ENCODE measurements at places on chromosomes 1 and 21.
A peak's percentile ranks its signal among the peaks of the same experiment; 100 is the strongest.

DNA sequence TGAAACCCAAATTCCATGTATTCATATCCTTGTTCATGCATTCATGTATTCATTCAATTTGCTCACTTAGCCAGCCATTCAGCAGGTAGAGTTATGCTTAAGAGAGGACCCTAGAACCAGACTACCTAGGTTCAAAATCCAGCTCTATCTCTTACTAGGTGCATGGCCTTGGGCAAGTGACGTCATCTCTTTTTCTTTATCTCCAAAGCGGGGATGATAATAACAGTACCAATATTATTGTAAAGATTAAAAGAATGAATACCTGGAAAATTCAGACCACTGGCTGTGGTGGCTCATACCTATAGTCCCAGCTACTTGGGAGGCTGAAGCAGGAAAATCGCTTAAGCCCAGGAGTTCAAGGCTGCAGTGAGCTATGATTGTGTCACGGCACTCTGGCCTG, 33.9 kb upstream of the CLIC4 start:
- DNase-seq, result no peak

GRCh38 chr1:154546264-154547063, 12.0 kb downstream of the UBE2Q1 start:
- DNase-seq, result peak; percentile 77

GRCh38 chr1:201461645-201462441, 7.1 kb downstream of the PHLDA3 start:
- DNase-seq, result no peak

- DNase-seq, result no peak
Measured at GRCh38 chr1:25743164-25744139, 56.5 kb upstream of the SELENON start.

GRCh38 chr1:91499904-91500755, 521 bp upstream of the CDC7 start:
- no peak for DNase-seq

DNA sequence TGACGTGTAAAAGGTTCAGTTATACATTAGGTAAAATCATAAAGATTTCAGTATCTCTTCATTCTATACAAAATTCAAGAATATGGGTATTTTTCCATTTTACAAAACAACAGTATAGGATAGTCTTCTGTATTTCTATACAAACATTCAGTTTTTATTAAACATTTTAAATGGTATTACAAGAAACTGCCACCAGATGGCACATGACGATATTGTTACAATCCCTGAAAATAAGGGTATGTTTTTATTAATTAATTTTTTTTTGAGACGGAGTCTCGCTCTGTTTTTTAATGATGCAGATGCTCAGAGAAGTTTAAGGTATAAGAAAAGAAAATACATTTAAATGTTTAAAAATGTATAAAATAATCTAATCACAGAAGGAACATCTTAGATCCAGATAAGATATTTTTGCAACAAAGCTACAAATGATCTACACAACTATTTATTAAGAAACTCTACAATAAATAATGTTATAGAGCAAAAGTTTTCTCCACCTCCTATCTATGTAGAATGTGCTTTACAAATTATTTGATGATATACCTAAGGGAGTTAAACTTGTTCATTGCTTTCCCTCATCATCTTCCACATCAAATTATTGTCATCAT, 23.5 kb upstream of the RSBN1 start:
- no peak for DNase-seq

DNA sequence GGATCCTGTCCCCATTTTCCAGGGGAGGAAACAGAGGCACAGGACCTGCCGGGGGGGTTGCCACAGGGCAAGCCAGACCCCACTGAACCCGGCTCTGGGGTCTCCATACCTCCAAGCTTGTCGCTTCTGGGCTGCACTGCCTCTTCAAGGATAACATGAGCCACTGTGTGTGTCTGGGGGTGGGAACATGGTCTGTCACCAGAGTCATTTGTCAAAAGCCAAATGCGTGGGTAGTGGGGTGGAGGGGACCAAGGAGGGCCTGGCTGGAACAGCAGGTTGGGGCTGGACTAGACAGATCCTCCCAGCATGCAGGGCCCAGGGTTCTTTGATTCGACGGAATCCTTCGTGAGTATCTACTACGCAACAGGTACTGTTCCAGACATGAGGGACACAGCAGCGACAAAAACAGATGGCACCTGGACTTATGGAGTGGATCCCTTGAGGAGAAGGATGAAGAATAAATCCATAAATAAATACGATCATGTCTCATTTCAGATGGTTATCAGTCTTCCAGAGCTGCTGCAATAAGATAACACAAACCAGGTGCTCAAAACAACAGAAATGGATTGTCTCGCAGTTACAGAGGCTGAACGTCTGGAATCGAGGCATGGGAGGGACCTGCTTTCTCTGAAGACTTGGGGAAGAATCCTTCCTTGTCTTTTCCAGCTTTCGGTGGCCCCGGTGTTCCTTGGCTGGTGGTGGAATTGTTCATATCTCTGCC, 28.7 kb downstream of the C1QB start:
- DNase-seq, result no peak

DNA sequence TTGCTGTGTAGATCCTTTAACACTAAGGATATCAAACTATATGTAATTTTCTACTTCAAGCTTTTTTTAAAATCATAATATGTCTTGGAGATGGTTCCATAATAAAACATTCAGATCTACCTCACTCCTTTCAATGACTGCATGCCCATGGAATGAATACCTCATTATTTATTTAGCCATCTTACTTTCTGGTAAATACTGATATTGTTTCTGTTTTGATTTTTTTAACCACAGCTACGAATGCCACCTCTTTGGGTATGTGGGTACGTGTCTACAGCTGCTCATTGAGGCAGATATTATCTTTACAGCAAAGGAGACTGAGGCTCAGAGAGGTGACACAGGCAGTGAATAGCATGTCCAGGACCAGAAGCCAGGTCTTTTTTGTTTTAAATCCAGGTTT, 215.7 kb downstream of the ST6GALNAC3 start:
- no peak for DNase-seq

- DNase-seq, result no peak
Measured at GRCh38 chr1:101797722-101798121, 199.0 kb downstream of the OLFM3 start.

DNA sequence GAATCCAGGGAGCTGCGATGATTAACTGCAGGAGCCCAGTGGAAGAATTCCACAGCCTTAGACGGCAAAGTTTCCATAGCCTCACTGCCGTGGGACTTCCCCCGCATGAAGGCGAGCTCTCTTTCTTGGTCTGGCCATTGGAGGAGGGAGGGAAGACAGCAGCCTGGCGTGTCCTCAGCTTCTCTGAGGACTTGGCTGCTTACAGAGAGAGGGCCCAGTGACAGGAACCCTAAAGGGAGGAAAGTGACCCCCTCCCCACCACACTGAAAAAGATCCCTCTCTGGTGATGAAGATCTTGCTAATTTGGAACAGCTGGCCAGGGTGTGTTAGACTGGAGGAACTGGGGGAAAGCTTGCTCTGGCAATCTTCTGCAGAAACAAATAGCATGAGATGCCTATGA, 41.0 kb downstream of the ATP2B4 start:
- DNase-seq, result no peak

DNA sequence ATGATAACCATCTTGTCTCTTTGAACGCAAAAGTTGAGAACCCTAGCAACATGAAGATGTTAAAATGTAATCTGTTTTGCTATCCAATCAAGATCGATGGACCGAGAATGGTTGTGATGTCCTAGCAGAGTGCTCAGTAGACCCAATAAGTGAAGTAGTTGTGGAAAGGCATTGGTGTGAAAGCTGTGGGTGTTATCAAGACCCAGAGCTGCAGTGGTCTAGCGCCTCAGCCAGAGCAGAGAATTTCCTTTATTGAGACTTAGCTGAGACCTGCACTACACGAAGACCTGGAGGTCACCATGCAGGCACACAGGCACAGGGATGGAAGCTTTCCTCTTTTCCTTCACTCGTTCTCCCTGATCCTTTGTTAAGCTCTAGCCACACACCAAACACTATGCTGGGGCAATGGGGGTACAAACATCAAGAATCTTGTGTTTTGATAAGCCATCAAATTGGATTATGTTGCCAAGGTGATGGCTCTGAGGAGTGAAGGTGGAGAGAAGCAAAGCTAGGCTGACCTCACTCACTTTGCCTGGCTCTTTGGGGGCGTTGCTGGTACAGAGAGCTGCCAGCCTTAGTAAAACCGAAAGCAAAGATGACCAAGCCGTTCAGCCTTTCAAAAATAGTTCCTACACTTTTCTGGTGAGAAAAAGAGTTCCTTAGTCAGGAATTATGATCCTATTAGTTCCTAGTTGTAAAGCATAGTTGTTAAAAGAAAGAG, 24.1 kb downstream of the METTL13 start:
- DNase-seq, result no peak

- no peak for DNase-seq
Measured at GRCh38 chr1:182056601-182057366, 4.7 kb downstream of the ZNF648 start.

DNA sequence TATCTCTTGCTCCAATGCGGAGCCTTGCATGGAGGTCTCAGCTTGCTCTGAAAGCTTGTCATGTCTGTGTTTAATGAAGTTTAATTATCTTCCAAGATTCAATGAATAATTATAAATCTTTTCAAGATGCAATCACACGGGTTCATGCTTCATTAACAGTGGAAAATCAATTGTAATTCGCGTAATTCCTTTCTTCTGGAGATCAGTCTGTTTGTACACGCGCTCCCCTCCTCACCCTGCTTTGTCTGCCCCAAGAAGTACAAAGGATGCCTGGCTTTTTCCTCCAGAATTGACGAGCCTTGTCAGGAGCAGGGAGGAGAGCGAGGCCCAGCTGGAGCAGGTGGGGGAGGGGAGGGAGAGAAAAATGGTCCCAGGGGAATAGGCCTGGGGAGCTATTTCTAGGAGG, 65.0 kb upstream of the DISP3 start:
- DNase-seq, result no peak

GRCh38 chr1:43622901-43623780, 26.8 kb upstream of the KDM4A start:
- no peak for DNase-seq

DNA sequence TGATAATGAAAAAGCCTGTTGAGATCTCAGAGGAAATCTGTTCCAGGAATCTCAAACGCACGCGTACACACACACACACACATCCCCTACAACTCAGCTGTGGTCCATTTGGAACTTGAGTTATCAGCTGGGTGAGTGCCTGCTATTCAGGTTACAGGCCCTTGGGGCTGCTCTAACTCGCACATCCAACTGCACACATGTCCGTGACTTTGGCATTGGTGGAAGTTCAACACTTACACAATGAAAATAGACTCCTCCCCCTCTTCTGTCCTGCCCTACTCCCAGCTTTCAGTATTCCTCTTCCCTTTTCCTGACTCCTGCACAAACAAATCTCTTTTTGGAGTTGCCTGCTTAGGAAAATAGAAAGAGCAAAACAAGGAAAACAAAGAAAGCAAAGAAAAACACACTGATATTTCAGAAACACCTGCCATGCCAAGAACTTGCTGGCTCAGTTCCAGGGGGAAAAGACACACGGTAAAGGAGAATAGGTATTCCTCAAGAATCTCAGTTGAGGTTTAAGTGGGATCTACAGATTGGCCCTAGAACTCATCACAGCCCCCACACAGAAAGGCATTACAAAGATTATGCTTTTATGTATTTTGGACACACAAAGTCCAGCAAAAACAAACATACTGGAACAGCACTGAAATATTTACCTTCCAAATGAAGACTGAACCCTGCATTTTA, 140.9 kb downstream of the TGFBR3 start:
- no peak for DNase-seq

GRCh38 chr1:70528590-70529333, 117.7 kb downstream of the CTH start:
- DNase-seq, result peak; percentile 38

- no peak for DNase-seq
Measured at GRCh38 chr1:222243902-222244301, 304.0 kb downstream of the HHIPL2 start.

GRCh38 chr1:159957824-159958268, 3.8 kb upstream of the SLAMF9 start:
- no peak for DNase-seq

DNA sequence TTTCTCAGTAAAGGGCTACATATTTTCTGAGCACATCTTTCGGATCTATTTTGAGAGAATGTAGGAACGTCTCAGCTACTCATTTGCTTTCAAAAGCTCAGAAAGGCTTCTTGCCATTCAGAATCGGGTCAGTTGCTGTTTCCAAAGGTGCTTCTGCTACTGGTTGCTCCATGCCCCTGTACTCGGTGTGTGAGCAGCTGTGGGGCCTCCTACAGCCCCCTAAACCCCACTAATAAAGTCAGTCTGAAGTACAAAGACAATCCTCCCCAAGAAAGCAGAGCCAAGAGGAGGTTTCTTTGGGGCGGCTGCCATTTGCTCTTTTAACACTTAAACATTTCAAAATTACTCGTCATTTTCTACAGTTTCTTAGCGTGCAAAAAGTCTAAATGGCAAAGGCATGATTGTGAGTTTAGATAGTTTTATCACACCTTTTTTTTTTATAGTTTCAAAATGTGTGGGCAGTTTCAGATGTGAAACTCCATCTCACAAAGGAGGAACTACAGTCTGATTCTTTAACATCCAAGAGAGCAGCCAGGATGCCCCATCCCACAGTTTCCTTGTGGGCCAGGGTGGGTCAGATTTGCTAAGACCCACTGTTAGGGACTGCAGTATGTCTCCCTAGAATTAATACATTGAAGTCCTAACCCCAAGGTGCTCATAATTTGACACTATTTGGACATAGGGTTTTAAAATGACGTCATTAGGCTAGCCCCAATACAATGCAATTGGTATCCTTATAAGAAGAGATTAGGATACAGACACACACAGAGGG, 4.1 kb downstream of the RUNX1 start:
- DNase-seq, result no peak

DNA sequence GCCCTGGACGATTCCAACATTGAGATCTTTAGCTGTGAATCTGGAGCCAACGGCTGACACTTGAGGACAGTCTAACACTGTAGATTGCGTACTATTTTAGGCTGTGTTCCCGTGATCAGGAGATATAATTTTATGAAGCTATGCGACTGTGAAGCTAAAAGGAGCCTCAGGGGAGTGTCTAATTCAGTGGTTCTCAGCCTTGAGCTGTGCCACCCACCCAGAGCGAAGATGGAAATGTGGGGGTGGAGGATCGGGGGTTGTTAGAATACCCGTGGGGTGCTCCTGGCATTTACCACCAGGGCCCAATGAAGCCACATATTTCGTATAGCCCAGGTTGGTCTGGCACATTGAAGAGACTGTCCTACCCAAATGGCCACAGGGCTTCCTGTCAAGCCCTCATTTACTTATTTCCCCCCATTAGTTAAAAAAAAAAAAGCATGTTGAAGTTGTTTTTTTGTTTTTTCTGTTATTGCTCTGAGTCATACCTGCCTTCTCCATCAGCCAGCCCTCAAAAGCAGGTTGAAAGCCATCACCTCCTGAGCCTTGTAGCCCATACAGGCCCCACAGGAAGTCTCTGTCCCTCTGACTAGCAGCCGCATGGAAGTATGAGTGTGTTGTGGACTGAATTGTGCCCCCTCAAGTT, 141.7 kb downstream of the GALNT2 start:
- no peak for DNase-seq

- no peak for DNase-seq
Measured at GRCh38 chr1:85166351-85166750, 34.5 kb downstream of the SYDE2 start.

GRCh38 chr1:101030881-101031280, 5.3 kb upstream of the DPH5 start:
- no peak for DNase-seq
